Right atrium auricular region (tissue), 2 donors: ENCODE measurements at places on chromosomes 5 and 9.

GRCh38 chr5:133359861-133360260, 252.5 kb downstream of the FSTL4 start:
- peak; percentile 28 for DNase-seq

DNA sequence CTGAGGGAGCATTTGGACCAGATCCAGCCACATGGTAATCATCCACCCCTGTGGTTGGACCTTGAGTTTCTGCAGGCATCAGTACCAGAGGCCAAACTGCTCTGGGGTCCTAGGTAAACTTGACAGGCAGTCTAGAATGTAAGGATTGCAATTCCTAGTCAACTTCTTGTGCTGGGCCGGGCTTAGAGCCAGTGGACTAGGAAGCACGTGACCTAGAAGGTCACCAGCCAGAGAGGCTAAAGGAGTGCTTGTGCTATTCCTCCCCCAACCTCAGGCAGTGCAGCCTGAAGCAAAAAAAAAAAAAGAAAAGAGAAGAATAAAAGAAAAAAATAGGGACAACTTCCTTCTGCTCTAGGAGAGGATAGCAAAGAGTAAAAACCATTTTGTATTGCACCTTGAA, 406.2 kb upstream of the FTMT start:
- DNase-seq = no peak

DNA sequence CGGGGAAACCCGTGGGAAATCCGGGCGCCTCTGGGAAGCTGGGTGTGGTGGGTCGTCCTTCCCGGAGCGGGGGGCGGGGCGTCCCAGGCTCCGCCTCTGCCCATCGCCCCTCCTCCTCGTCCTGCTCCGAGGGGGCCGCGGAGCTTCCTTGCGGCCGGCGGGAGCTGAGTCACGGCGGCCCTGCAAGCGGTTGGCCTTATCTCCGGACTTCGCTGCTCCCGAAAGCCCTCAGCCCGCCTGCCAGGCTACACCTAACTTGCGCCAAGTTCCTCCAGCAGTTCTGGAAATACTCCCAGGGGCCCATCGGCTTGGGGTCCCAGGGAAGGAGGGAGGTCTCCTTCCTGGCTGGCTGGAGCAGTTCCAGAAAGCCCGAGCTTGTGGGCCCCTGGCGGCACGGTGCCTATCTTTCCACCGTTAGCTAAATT, 54.1 kb upstream of the CDKN2AIPNL start:
- peak; percentile 93 for DNase-seq

DNA sequence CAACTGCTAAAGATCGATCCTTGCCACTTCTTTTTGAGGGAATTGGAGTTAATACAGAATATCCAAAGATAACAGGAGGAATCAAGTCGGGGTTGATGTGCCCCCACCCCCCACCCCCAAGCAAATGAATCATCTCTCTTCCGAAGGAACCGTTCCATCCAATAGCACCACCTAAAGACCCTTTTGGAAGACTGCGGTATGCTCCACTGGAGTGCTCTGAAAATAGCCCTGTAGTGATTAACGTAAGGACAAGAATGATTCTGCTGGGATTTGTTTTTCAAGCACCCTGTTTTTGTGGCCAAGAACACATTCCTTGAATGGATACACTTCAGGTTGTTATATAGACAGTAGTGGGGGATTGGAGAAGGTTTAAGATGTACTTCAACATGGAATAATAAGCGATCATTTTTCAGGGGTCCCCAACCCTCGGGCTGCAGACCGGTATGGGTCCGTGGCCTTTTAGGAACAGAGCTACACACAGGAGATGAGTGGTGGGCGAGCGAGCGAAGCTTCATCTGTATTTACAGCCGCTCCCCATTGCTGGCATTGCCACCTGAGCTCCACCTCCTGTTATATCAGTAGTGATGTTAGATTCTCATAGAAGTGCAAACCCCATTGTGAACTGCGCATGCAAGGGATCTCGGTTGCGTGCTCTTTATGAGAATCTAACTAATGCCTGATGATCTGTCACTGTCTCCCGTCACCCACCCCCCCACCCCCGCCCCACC, 44.5 kb upstream of the TMEM252 start:
- DNase-seq = no peak

DNA sequence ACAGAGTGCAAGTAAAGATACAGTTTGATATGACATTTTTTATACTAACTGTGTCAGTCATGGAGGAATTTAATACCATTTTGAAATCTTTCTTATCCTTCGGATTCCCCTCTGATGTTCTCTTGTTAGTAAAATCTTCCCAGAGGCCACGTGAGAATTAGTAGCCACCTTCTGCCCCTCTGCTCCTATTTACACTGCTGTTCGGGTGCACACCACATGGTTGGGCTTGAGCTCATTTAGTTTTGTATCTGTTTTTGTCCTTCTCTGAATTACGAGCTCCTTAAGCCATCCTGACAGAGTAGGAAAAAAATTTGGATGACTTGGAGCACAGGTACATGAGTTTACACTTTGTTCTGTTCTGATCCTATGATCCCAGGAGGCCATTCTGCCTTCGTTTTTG, 109.7 kb downstream of the SV2C start:
- DNase-seq = no peak

DNA sequence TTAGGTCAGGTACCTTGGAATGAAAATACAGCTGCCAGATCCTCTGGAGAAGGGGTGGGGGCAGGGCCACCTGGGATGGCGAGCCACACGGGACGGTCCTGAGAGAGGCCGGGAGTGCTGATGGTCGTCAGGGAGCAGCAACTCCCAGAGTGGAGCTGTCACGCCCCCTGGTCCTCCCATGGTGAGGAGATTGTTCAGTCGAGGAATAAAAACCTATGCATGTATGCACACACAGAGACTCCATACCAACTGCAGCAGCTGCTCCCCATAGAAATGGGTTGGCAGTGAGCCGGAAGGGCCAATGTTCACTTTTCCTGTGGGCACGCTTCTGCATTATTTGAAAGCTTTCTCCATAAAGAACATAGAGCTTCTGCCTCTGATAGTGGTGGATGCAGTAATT, 45.2 kb upstream of the SEMA4D start:
- no peak for DNase-seq

GRCh38 chr5:73176250-73176649, 3.3 kb downstream of the TMEM174 start:
- DNase-seq = no peak

GRCh38 chr9:113973226-113973625, 97.1 kb downstream of the ZNF618 start:
- no peak for DNase-seq

- DNase-seq = peak; percentile 46
Observed at GRCh38 chr5:176770431-176770830, 39.9 kb upstream of the UNC5A start.

GRCh38 chr9:109161471-109161870, 5.6 kb downstream of the FRRS1L start:
- no peak for DNase-seq
